ENCODE measurements at places on chromosomes 4 and X.
A peak's percentile ranks its signal among the peaks of the same experiment; 100 is the strongest.

DNA sequence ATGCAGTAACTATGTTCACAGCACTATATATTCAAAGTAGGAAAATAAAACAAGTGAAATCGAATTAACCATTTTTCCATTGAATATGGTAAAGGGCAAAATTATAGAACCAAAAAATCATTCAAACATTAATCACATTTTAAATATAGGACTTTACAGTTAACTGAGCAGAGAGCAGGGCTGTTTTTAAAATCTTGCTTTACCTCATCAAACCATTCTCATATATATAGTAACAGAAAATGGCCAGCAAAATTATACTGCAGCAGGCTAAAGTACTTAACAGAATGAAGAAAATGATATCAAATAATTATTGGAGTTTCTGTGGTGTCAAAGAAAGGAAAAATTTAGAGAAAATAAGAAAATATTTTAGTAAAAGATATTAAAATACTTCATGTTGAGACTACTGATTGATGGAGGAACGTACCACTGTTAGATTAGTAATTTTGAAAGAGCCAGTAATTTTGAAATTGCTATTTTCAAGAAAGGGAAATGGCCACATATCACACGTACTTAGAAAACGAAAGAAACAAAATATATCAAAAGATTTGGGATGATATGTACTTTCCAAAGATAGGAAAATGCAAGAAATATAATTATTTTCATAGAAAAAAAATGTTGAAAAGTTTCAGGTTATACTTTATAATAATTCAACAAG, 813.7 kb downstream of the DMD start:
- no peak for DNase-seq

DNA sequence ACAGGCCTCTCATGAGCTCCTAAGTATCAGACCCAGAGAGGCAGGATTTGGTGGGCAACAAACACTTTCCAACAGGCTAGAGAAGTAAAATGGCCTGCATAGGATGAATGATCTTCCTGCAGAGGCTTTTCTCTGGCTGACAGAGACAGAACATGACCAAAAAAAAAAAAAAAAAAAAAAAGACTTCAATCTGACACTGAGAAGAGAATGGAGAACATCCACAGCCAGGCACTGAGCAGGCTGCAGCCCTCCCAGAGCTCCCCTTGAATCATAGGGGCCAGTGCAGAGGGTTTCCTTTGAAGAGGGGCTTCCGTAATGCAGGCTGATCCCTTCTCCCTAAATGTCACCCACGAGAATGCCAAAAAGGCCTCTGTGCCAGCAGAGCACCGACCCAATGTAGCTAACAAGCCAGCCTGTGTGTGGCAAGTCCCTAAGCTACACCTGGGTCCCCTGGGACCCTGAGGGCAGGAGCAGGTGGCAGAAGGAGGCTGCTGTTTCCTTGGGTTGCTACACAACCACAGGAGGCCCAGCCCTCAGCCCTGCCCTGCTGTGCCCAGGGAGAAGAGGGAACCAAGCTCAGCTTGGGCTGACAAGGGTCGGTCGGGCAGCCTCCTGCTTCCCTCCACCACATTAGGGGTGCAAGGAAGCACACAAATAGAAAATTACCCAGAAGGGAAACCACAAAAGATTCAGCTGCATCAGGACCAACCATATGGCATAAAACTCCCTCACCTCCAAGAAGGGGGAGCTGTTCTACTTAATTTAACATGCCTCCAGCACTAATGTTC, 55.6 kb downstream of the MAP7D2 start:
- no peak for DNase-seq

DNA sequence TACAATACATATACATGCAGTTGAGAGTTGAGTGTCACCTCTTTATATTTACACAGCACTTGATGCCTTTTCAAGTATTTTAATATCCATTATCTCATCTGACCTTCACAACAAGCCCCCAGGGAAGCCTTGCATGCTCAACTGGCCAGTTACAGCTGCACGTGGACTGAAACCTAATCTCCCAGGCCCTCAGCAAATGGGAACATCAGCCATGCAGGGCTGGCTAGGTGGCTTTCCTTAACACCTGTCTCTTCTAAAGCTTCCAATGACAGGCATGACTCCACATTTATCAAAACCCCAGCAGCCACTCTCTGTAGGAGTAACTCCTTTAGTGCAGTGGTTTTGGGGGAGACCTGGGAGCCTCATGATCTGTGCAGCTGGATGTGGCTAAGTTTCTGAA, 56.4 kb downstream of the PHKA2 start:
- DNase-seq = no peak

DNA sequence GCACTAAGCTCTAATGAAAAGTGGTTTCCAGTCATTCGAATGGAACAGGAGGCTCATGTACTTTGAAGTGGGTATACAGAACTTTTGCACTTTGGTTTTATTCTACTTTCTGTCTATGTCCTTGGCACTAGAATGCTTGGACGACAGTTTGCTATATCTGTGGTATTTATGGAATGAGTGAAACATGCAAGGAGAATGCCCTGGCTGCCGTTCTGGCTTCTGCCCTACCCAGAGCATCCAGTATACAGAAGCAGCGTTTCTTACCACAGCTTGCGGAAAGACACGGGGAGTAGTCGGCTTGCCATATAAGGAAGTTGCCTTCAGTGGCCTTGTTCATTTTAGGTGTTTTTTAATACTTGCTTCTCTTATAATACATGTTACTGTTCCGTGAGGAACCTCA, 98.0 kb downstream of the TBL1X start:
- peak; percentile 56 for DNase-seq

- peak; percentile 29 for DNase-seq
These were observed 551.4 kb downstream of the IQCM start for GRCh38 chr4:149264093-149264733.
